SJCRH30 (cell line): ENCODE measurements at places on chromosomes 1 and 21. TPM values are rescaled to one million over a fixed set of nuclear protein-coding genes. Genes with fewer than 3 reads are reported as not detected.

The HPDL gene
- not detected in 2 replicates for total RNA-seq

The OVAAL gene
- not detected in 2 replicates for total RNA-seq

The NHLH1 gene
- 1.4 and 2.2 TPM in 2 replicates for total RNA-seq

DNA sequence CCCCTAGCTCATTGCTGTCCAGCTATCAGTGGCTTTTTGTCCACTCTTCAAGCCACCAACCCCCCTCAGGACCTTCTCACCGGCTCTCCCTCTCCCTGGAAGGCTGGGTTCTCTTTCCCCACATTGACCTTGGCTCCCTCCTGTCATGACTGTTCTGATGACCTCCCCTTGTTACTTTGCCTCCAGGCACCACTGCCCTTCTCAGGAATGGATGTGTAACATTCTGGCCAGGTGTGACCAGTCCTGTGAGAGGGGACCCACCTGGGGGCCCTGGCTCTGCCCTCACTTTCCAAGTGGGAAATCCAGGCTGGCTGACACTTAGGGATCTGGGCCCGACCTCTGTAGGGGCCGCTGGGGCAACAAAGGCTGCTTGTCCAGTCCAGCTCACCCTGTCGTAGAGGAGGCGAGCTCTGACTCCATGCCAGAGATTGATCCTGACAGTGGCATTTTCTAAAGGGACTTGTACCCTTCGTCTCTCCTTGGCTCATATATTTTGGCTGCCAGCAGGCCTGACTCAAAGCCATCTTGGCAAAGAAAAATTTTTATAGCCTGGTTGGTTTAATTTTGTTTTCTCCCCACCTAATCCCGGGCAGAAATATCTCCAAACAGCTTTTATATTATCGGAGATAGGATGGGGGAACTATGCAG is 37.9 kb upstream of the USP24 start:
- DNase-seq = no peak
